Caki2 (cell line): ENCODE measurements at places on chromosomes 2 and 18.

- DNase-seq: no peak
Observed at GRCh38 chr2:132426033-132426432, 9.4 kb downstream of the GPR39 start.

- DNase-seq: no peak
Observed at GRCh38 chr2:177474301-177474700, 81.7 kb downstream of the AGPS start.

GRCh38 chr18:12423820-12424219 is 16.1 kb downstream of the PRELID3A start:
- DNase-seq: no peak

DNA sequence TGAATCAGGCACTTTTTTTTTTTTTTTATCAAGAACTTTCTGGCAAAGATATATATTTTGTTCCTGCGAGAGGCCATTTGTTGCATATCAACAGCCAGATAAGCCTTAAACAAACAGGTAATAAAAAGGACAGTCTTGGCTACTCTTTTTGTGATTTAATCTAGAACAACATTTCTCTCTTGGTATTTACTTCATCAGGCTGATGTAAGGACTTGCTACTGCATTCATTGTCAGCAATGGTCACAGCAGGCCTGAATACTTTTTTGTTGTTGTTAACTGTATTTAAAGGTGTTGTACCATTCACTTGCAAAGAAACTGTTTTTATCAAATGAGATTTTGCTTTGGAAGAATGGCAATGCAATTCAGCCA is 683.8 kb downstream of the IRS1 start:
- DNase-seq: peak; percentile 46

DNA sequence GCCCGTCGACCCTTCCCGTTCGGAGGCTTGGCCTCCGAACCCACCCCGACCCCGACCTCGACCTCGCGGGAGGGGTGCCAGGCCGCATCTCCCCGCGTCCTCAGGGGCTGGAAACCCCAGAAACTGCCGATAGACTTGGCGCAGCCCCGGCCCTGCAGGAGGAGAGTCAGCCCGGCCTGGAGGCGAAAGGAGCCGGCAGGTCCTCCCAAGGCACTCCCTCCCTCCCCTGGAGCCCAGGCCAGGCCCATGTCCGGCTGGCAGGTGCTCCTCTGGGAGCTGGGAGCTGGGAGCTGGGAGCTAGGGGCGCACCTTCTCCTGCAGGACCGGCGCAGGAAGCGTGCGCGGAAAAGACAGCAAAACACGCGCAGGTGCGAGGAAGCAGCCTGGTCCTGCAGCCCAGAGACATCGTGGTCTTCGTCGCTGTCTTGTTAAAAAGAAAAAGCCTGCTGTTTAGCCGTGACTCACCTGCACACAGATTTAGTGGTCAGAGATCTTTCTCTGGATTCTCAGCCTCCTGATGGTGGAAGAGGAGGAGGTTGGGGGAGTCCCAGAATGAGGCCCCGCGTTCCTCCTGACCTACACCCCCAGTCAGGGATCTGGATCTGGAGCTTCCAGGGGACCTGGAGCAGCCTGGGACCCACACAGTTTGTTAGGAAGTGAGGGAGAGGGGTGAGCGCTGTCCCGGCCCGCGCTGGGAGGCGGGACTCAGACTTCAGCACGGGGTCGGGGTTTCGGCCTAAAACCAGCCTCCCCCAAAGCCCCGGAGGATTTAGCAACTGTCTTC is 660 bp upstream of the MBP start:
- no peak for DNase-seq

DNA sequence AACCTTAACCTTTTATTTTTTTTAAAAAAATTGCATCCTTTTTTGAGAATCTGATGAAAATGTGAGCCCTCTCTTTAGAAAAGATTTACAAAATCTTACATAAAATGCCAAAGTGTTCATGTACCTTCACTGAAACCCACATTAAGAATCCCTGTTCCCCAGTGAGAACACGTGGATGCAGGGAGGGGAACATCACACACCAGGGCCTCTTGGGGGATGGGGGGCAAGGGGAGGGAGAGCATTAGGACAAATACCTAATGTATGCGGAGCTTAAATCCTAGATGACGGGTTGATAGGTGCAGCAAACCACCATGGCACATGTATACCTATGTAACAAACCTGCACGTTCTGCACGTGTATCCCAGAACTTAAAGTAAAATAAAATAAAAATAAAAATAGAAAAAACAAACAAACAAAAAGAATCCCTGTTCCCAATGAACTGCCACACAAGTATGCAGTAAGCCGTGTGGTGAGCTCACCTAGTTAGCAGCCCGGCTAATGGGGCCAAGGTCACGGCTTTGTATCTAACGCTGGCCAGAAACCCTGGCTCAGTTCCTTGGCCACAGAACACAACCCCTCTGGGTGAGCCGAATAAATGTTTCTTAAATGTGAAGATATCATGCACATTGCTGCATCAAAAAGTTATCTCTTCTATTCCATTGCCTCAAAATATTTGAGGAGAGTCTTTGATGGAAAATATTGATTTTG is 41.4 kb downstream of the CHST9 start:
- no peak for DNase-seq

- peak; percentile 44 for DNase-seq
Observed at GRCh38 chr2:146986161-146986560, 858.7 kb upstream of the ACVR2A start.

- no peak for DNase-seq
Observed at GRCh38 chr2:15748736-15749323, 157.2 kb downstream of the DDX1 start.

DNA sequence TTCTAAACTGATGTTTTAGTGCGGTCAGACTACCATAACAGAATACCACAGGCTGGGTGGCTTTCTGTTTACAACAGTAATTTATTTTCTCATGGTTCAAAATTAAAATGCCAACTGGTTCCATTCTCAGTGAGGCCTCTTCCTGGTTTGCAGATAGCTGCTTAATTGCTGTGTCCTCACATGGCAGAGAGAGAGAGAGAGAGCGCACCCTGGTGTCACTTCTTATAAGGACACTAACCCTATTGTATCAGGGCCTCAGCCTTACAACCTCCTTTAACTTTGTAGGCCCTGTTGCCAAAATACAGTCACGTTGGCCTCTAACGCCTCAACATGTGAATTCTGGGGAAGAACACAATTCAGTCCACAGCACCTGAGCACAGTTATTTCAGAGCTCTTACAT is 37.5 kb upstream of the ZNF385B start:
- DNase-seq: peak; percentile 13

DNA sequence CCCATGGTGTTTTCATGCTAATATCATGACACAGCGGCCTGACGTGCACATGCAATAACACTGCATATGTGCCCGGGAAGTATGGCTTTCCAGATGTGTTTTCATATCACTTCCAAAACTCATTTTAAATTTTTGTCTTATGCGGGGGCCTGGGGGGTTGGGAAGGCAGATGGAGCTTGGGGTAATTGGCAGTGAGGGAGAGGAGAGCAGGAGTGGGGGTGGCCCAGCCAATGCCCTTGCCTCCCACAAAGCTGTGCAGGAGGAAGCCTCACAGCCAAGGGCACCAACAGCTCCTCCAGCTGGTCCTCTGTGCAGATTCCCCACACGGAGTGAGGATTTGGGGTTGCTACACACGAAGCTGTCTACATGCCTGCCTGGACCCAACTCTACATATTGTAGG is 805.2 kb downstream of the GALR1 start:
- DNase-seq: no peak

DNA sequence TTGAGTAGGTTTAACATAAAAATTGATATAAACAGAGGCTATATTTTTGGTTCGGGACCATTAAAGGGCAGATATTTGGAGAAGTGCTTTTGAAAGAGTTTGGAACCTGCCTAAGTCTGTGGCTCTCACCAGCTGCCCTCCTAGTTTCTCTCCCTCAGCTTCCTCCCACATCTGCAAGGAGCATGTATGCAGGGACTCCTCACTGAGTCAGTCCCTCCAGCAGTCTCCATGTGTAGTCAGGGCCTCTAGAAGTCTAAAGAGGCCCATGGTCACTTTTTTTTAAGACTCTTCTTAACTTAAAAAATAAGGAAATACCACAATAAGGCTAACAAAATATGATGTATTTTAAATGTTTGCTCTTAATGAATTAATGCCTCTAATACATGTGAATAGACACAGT is 220.0 kb upstream of the TANK start:
- DNase-seq: no peak

GRCh38 chr2:162344617-162344950 is 652 bp downstream of the GCA start:
- no peak for DNase-seq

- DNase-seq: no peak
Observed at GRCh38 chr2:173884025-173884802, 81.0 kb downstream of the SP3 start.

DNA sequence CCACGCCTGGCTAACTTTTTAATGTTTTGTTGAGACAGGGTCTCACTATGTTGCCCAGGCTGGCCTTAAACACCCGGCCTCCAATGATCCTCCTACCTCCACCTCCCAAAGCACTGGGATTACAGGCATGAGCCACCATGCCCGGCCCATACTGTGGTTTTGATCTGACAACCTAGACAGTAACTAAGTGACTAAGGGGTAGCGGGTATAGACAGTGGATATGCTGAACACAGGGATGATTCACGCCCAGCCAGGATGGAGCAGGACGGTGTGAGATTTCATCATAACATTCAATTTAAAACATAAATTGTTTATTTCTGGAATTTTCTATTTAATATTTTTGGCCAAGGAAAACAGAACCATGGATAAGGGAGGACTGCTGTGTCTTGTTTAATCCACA is 36.0 kb upstream of the YPEL5 start:
- no peak for DNase-seq

DNA sequence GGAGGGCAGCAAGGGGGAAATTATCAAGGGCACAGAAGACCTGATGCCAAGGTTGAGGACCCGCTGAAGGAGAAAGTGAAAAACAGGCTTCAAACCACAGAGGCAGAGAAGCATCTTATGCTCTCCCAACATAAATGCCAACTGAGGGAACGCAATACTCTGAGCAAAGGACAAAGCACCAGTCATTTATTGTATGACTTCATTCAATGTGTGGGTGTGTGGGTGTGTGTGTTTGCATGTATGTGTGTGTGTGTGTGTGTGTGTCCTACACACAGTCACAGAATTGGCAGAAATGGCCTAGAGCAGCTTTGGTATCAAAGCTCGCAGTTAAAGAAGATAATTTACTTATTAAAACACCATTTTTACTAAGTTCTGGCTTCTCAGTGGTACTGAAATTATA is 51.4 kb downstream of the UXS1 start:
- no peak for DNase-seq

- no peak for DNase-seq
Observed at GRCh38 chr2:47870641-47871540, 35.4 kb downstream of the FBXO11 start.

- no peak for DNase-seq
Observed at GRCh38 chr18:1652018-1652417, 747.3 kb downstream of the ADCYAP1 start.

DNA sequence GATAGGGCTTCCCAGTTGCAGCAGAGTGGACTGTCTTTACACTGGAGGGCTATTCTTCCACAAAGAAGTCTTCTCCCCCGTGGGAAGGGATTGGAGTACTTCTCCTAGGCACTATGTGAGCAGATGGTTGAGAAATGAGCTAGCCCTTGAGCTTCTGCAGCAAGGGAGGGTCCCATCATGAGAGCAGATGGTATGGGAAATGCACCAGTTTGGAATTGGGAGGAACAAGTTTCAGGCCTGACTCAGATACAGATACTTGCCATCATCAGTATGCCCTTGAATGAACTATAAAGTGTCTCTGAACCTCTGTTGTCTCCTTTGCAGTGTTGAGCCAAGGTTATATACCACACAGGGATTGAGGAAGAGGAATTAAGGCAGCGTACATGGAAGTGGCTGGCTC is 757.4 kb downstream of the RNF144A start:
- no peak for DNase-seq

DNA sequence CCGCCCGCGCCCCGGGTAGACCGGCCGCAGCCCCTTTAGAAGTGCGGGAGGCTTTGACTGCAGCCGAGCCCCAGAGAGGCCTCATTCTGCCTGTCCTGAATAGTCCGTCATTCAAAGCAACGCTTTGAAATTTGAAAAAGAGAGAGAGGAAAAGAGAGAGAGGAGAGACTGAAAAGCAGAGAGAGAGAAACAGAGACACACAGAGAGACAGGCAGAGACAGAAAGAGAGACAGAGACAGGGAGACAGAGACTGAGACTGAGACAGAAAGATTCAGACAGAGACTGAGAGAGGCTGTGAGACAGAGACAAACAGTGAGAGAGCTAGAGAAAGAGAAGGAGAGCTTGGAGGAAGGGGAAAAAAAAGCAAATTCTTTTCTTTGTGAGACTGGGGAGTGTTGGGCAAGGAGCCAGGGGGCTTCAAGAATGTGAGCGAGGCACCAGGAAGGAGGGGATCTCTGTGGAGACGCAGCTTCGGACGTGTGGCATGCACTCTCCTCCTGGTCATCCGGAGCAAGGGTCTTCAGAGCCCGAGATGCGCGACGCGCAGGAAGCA is 73.1 kb downstream of the MYCN start:
- no peak for DNase-seq

GRCh38 chr18:58344861-58345463 is 283.9 kb downstream of the ALPK2 start:
- DNase-seq: no peak

- DNase-seq: no peak
Observed at GRCh38 chr2:236744716-236745115, 175.1 kb downstream of the ACKR3 start.
